ENCODE measurements at places on chromosomes 3 and 15. TPM values are rescaled to one million over a fixed set of nuclear protein-coding genes. Genes with fewer than 3 reads are reported as not detected.

ATG3 gene
- 41.0 TPM for total RNA-seq

IQCF5 gene
- total RNA-seq: not detected

ITPKA gene
- total RNA-seq: 0.16 TPM

VEPH1 gene
- 0.40 TPM for total RNA-seq

TMEM40 gene
- total RNA-seq: 237 TPM

GATM gene
- total RNA-seq: 11.3 TPM

GOLGA6A gene
- 0.08 TPM for total RNA-seq

RHOV gene
- total RNA-seq: 118 TPM

DHX30 gene
- 31.4 TPM for total RNA-seq

NR1I2 gene
- not detected for total RNA-seq

TNFSF10 gene
- total RNA-seq: 40.2 TPM

SLC28A2 gene
- total RNA-seq: not detected

DNAH12 gene
- total RNA-seq: 0.08 TPM

LRRC2 gene
- 0.28 TPM for total RNA-seq

PLCL2 gene
- 0.80 TPM for total RNA-seq

CHRD gene
- 0.84 TPM for total RNA-seq

CCDC191 gene
- total RNA-seq: 1.6 TPM
